ENCODE measurements at places on chromosomes 3 and 15.

DNA sequence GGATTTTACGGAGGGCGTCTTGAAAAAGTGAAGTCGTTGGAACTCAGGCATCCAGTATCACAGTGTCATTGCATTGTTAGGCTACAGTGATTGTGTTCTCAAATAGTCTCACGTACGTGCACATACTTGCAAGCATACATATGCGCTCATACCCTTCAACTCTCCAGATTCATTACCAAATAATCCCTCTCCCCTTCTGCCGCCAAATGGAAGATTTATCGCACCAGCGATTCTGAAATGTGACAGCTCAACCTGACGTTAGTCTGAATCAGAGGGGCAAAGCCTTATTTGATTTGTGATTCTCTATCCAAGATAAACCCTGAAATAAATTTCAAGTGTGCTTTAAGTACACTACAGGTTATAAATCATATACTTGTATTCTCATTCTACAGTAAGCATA, 119.4 kb downstream of the GADL1 start:
- peak; percentile 38 for DNase-seq

GRCh38 chr3:134381831-134382442, 7.7 kb upstream of the AMOTL2 start:
- DNase-seq = no peak

- DNase-seq = no peak
Measured at GRCh38 chr3:170220871-170221270, 1.4 kb upstream of the PRKCI start.

- no peak for DNase-seq
Measured at GRCh38 chr3:127425505-127426443, 137.9 kb upstream of the PRR20G start.

DNA sequence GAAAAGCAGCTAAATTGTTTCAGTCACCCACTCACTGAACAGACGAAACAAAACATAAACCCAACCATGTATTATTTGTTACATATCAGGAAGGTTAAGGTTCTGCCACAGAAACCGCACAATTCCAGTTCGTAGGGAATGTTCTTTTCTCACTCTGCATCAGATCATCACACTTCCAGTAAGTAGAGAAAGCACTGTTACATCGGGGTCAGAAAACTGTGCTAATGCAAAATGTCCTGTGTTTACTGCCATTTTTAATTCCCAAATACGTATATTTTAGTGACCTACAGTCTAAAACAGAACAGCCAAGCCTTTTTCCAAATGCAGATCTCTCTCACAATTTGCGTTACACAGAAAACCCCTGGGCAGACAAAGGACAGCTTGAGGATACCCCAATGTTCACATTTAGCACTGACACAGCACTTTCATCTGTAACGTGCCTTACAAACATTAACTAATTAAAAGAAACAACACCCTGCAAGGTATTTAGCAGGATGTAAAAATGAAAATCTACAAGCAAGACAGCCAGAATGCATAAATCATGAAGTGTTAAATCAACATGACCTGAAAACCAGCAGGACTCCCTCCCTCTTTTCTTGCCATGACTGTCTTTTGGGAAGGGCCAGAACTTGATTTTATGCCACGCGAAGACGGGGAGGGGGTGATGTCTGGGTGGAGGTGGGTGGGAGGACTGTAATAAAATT, 34.8 kb upstream of the SKIL start:
- no peak for DNase-seq

Measured in ACHN (cell line).